Stimulated activated CD4-positive, alpha-beta T cell treated with anti-CD3 and anti-CD28 coated beads, Interleukin-4, amount 100 ng/mL, for 48 hours (primary cell): ENCODE measurements at places on chromosomes 4 and X.

DNA sequence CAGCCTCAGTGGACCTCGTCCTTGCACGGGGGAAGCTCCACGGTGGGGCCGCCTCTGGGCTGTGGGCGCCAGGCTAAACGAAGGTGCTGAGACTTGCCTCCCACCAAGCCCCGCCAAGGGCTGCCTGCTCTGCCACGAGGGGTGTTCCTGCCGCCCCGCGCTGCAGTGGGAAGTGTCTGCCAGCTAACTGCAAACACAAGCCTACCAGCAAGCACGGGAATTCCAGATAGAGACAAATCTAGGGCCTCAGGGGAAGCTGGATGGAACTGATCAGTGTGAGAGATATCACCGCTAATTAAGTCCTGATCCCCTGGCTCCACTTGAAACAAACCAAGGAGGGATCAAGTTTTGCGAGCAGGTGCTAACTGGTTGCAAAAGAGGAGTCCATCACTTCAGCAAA lies 181.6 kb upstream of the LEF1 start:
- no peak for DNase-seq

GRCh38 chrX:153886915-153887314 lies 942 bp upstream of the L1CAM start:
- no peak for DNase-seq

DNA sequence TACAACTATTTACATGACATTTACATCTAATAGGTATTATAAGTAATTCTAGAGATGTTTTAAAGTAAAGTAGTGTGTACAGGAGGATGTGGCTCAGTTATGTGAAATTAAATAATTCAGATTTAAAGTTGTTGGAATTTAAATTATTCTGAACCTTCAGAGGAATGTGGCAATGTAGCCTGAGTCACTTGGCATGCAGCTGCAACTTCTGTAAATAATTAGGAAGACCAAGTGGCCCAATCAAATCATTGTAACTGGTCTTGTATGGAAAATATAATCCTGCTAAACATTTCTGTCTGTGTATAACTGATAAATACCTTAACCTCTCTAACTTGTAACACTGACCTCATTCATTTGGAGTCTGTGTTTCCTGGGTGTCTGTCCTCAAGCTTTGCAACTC lies 828.9 kb downstream of the GLUD2 start:
- DNase-seq = no peak

- no peak for DNase-seq
These were observed 149.4 kb downstream of the PDGFRA start for GRCh38 chr4:54378461-54378860.

DNA sequence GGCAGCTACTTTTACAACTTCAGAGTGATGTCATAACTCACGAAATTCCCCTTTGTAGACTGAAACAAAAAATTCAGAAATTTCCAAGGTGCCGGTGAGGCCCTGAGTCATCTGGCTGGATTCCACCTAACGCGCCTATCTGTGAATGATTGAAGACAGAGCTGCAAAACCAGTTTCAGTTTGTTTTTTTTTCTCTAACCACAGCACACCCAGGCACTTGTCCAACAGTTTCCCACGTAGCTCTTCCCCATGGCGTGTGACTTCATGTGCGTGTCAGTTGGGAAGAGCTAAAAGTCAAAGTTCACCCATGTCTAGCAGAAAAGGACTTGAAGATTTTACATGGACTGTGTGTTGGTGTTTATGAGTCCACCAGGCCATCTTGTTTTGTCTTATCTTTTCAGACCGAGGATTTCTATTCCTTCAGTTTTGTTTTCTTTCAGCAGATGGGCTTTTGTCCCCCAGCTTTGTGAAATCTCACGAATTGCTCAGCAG lies 16.4 kb downstream of the TCEANC start:
- DNase-seq = peak; percentile 45

DNA sequence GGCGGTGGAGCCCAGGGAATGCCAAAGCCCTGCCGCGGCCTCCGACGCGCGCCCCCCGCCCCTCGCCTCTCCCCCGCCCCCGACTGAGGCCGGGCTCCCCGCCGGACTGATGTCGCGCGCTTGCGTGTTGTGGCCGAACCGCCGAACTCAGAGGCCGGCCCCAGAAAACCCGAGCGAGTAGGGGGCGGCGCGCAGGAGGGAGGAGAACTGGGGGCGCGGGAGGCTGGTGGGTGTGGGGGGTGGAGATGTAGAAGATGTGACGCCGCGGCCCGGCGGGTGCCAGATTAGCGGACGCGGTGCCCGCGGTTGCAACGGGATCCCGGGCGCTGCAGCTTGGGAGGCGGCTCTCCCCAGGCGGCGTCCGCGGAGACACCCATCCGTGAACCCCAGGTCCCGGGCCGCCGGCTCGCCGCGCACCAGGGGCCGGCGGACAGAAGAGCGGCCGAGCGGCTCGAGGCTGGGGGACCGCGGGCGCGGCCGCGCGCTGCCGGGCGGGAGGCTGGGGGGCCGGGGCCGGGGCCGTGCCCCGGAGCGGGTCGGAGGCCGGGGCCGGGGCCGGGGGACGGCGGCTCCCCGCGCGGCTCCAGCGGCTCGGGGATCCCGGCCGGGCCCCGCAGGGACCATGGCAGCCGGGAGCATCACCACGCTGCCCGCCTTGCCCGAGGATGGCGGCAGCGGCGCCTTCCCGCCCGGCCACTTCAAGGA lies at the start of gene FGF2:
Gene FGF2 (plus strand): TSS at position 279 of the 705 bp plus-strand sequence. CDS start 344 bp downstream, at position 623.
- DNase-seq = peak; percentile 20

- DNase-seq = no peak
These were observed 49.6 kb upstream of the RPA4 start for GRCh38 chrX:96834137-96834536.

DNA sequence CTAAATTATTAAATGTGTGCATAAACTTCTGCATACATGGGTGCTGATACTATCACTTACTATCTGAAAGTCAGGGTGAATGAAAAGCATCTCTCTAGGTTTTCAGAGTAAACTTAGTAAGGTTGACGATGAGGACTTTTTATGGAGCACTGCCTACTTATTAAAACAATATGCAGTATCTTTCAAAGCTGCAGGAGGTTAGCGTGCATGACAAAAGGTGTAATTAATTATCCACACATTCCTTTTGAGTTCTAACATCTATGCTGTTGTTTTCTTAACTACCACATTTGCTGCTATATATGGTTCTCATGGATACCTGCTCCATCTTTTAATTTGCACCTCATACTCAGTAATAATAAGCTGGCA lies 256.2 kb downstream of the FSTL5 start:
- DNase-seq = no peak

- no peak for DNase-seq
These were observed 1.3 kb downstream of the GDI1 start for GRCh38 chrX:154437971-154438893.

- DNase-seq = no peak
These were observed 47.6 kb downstream of the METTL14 start for GRCh38 chr4:118732591-118733330.

GRCh38 chr4:39446842-39447573 lies 11.7 kb downstream of the RPL9 start:
- peak; percentile 29 for DNase-seq

- no peak for DNase-seq
These were observed 11.9 kb upstream of the SLC9A7 start for GRCh38 chrX:46770817-46771163.

DNA sequence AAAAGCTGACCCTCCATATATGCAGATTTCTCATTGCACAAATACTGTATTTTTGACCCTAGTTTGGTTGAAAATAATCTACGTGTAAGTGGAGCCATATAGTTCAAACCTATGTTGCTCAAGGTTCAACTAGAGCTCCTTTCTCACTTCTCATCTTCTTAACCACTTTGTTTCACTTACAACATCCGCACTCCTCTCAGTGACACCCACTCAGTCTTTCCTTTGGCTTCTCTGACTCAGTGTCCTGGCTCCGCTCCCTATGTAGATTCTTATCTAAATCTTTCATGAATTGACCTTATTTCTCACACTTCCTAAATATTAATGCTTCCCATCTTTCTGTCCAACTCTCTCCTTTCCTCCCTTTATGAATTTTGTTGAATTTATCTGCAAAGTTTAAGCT lies 32.9 kb upstream of the DKK2 start:
- DNase-seq = no peak

GRCh38 chrX:53556868-53557267 lies 122.7 kb upstream of the HSD17B10 start:
- DNase-seq = no peak

DNA sequence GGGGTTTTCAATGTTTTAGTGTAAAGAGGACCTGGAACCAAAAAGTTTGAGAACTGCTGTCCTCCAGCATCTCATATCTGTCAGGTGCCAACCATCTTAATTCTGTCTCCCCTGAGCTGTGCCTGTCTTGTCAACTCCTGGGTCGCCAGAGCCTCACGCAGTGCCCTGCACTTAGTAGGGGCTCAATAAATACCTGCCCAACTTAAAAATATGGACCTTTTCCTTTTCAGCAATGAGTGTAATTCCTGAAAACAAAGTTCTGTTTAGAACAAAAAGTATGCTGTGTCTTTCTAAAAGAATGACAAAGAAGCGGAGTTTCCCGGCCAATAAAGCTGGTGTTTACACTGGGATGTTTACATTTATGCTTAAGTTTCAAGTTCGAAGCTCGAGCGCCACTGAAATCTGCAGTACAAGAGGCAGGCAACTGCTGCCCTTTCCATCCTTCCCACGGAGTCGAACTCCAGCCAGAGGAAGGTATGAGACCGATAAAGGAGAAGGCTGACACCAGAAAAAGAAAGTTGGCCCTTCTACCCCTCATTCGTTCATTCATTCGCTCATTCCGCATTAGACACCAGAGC lies 1.1 kb upstream of the HTATSF1 start:
- no peak for DNase-seq

GRCh38 chrX:17610788-17611187 lies 126.5 kb upstream of the SCML1 start:
- no peak for DNase-seq

- no peak for DNase-seq
These were observed 205.5 kb downstream of the PCDH19 start for GRCh38 chrX:100204534-100204933.

GRCh38 chr4:76995776-76996175 lies 46.2 kb downstream of the SEPTIN11 start:
- no peak for DNase-seq

GRCh38 chr4:118280501-118281218 lies 72.1 kb downstream of the PRSS12 start:
- DNase-seq = no peak

DNA sequence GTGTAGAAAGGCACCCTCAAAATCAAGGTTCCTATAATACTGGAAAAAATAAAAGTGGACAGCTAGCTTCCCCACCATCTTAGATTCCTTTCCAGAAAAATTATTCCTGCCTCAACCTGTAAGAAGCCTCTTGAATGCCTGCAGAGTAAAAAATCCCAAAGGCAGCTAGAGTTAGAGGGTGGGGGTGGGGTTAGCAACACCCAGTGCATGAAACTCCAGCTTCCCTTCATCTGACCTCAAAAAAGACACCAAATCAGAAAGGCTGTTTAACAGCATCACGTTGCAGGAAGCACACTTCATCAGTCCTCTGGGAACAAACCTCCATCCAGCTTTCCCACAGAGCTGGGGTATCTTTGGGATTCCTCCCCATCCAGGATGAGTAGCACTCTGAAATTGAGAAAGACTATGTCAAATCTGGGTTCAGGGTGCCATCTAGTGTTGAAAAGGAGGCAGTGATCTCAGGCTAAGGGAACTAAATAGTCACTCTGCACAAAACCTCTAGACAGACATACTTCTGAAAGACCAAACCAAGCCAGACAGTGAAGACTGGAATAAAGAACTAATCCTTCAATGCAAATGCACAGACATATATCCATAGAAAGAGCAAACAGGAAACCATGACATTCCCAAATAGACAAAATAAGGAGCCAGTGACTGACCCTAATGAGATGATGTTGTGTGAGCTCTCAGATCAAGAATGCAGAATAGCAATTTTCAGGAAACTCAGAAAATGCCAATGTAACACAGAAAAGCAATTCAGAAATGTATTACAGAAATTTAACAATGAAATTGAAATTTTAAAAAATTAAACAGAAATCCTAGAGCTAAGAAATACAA lies 97.9 kb downstream of the ARHGEF9 start:
- no peak for DNase-seq

GRCh38 chrX:69140837-69141236 lies 24.4 kb downstream of the PJA1 start:
- no peak for DNase-seq

DNA sequence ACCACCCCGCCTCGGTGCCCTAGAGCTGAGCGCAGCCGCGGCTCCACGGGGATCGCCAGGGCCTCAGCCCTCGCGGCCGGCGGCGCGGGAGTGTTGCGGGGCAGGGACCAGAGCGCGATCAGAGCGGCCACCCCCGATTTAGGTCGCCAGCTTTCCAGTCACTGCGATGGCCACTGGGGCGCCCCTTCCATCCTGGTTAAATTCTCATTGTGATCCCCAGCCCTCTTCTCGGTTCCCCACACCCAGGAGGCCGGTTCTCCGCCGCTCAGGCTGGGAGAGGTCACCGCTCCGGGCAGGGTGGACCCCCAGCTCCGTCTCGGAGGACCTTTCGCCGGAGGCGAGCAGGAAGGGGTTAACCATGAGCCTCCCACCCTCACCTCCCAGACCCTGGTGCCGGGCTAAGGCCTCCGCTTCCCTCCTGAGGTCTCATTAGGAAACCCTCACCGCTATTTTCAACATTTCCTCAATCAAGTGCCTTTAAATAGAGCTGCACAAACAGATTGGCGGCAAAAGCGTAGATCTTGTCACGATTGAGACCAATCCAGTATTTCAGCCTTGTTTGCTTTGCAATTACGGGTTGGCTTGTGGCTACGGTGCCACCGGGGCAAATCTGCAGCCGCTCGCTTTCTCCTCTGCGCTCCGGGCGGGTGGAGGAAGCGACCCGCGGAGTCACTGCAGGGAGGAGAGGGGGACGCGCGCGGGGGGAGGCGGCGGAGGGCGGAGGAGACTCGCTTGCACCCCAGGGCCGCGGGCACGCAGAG lies 8.3 kb upstream of the HAND2 start:
- DNase-seq = no peak

DNA sequence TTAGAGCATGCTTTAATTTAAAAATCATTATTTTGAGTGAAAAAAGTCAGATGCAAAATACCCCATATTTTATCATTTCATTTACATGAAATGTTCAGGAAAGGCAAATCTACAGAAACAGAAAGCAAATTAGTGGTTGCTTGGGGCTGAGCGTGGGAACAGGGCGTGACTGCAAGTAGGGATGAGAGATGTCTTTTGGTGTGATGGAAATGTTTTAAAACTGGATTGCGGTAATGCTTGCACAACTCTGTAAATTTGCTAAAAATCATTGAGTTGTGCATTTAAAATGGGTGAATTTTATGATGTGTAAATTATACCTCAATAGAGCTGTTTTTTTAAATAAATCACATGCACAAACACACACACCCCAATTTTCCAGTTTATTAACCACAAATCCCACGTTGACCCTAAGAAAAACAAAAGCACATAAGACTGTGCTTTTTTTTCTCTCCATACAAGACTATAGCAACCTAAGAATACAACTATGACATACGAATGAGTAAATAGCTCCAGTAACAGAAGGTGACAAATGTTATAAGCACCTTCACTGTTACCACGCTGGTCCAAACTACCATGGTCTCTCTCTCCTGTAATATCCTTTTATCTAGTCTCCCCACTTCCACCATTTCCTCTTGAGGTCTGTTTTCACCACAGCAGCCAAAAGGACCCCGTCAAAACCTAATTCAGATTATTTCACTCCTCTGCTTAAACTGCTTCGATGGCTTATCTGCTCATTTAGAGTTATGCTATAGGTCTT lies 37.2 kb downstream of the FRMD7 start:
- no peak for DNase-seq

GRCh38 chrX:49137492-49137891 lies 14.0 kb upstream of the GPKOW start:
- DNase-seq = no peak

- DNase-seq = no peak
These were observed 36.7 kb downstream of the SMIM20 start for GRCh38 chr4:25950461-25951389.

GRCh38 chr4:184937745-184938144 lies 80.5 kb upstream of the HELT start:
- DNase-seq = no peak
